ENCODE measurements at places on chromosomes 6 and 20.

GRCh38 chr6:154292066-154292465, 64.5 kb downstream of the IPCEF1 start:
- DNase-seq: no peak

- no peak for DNase-seq
Observed at GRCh38 chr6:20604159-20604558, 69.9 kb downstream of the CDKAL1 start.

DNA sequence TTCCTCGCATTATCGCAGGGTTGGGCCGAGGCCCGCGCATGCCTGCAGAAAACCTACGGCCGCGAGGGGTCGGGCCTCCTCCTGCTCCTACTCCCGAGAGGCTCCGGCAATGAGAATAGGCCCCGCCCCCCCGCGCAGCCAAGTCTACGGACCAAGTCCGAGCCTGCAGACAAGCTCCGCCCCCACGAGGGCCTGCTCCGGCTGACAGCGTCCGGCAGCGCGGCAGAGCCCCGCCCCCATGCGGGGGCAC, 3.1 kb upstream of the GPSM3 start:
- peak; percentile 100 for DNase-seq

DNA sequence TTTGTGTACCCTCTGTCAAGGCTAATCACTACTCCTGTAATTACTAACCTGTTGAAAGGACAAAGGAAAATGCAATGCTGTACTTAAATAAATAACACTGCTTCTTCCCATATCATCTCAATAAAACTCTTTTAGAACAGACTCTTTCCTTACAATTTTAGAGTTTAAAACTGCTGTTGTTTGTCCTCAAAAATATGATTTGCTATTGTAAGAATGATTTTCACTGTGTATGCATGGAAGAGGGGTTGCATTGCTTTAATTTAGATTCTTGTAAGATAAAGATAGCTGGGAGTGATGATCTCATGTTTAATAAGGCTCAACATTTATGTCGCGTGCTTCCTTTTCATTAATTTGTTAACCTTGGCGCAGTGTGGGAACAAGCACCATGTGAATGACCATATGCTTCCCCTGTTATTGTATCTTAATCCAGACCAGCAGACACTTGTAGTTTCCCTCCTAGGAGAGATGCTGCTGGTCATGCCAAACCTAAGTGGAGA, 89.8 kb upstream of the ATXN1 start:
- no peak for DNase-seq

DNA sequence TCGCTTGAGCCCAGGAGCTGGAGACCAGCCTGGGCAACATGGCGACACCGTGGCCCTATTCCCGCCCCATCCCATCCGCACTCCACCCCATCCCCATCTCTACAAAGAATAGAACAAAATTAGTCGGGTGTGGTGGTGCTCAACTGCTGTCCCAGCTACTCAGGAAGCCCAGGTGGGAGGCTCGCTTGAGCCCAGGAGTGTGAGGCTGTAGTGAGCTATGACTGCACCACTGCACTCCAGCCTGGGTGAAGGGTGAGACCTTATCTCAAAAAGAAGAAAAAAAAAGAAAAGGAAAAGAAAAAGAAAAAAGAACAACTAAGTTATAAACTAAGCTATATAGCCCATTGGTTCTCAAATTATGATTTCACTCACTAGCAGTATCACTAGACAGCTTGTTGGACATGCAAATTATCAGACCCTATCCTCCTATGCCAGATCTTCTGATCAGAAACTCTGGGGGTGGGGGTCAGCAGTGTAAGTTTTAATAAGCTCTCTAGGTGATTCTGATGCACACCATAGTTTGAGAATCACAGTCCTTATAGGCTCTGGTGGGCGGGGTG, 491 bp upstream of the ITCH start:
- DNase-seq: no peak

DNA sequence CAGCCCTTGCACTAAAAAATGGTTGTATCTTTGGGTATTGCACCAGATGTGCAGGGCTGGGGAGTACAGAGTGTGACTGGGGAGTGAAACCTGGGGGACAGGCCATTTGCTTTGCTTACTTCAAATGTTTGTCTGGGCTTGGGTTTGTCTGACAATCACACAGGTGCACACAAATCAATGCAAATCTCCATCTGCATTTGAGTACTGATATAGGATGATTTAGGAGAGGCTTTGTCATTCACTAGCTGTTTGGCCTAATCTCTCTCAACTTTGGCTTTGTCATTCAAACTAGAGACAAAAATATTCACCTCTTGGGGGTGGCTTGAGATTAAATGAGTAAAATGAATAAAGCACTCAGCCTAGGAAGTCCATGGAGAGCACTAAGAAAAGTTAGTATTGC, 3.8 kb downstream of the GUCA1A start:
- no peak for DNase-seq

DNA sequence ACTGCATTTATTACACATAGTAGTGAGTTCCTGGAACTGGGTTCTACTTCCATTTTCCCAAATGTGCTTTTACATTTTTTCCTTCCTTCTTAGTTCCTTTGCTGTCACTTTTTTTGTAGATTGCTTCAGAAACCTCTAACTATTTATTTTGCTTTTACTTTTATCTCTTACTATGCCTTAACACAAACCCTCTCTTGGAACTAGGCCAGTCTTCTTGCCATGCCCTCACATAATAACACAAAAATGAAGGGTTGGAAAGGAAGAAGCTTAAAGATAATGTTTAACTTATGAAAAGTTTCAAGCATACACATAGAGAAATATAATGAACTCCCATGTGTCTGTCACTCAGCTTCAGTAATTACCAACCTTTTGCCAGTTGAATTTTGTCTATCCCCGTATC, 27.1 kb downstream of the TOP1 start:
- no peak for DNase-seq

DNA sequence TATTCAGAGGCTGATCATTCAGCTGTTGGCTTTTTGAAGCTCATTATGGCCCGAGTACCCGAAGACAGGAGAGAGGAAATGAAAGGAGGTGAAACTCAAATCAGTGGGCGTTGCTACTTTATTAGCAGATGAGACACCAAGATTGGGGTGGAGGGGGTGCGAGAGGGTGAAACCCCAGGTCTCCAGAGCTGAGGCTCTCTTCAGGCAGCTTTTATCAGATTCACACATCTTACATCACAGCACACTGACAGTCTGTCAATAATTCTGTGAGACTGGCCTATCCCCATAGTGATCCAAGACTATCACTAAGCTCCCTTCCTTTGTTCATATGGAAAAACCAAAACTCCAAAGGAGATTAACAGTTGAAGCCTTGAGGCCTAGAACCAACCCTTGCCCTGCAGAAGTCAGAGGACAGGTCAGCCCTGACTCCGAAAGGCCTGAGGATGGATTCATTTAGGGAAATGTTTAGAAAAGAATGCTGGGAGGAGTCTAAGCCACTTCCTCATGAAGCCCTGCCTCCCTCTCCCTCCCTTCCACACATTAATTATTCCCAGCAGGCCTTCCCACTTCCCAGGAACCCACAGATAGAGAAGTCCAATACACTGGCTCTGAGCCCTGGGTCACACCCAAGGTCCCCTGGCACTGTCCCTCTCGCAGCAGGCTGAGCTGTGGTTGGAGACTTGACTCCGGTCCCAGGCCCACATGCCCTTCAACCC, 23.2 kb downstream of the TRERF1 start:
- peak; percentile 69 for DNase-seq

Measured in activated naive CD4-positive, alpha-beta T cell treated with Interleukin-2 at 50 U/mL for 16 hours (primary cell).